ENCODE measurements at places on chromosomes 5 and 9. TPM values are rescaled to one million over a fixed set of nuclear protein-coding genes. Genes with fewer than 3 reads are reported as not detected.

The MRPS2 gene
- 31.9 TPM for total RNA-seq

The ECSCR gene
- total RNA-seq: not detected

The DNAI1 gene
- total RNA-seq: not detected

The LRRC70 gene
- total RNA-seq: 3.4 TPM

The IL31RA gene
- total RNA-seq: not detected

The STPG3 gene
- total RNA-seq: 0.30 TPM

The CNTNAP3B gene
- total RNA-seq: not detected

The SAXO1 gene
- total RNA-seq: 0.03 TPM

The AQP3 gene
- 50.3 TPM for total RNA-seq

The SEC24A gene
- 14.5 TPM for total RNA-seq

The NR5A1 gene
- not detected for total RNA-seq

The IGFBPL1 gene
- not detected for total RNA-seq

The GHR gene
- total RNA-seq: not detected

The SLC1A1 gene
- total RNA-seq: not detected

The LCN6 gene
- not detected for total RNA-seq

The OBP2B gene
- not detected for total RNA-seq

The UNC5A gene
- not detected for total RNA-seq

The TMC1 gene
- not detected for total RNA-seq

The CMBL gene
- not detected for total RNA-seq

The RAD23B gene
- 91.0 TPM for total RNA-seq

The NRARP gene
- 1.00 TPM for total RNA-seq
